ENCODE measurements at places on chromosomes 5 and 9.

DNA sequence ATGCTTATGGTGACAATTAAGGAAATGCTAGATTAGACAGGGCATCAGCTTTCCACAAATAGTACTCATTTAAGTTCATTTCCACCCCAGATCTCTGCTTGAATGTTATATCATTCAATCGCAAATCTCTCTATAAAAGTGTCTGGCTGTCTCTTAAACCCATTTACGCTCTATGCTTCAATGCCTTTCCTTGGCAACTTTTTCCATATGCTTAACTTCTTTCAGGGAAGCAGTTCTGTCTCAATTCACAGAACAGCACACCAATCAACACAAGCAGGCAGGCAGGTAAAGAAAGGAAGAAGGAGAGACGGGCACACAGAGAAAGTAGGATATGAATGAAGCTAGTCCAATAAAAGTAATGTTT lies 243.1 kb downstream of the DENND1A start:
- no peak for DNase-seq

- DNase-seq = no peak
Observed at GRCh38 chr9:6644346-6645104, 1.0 kb downstream of the GLDC start.

- DNase-seq = no peak
Observed at GRCh38 chr5:67012171-67012570, 184.4 kb downstream of the CD180 start.

GRCh38 chr5:159465604-159466003 lies 135.3 kb upstream of the IL12B start:
- no peak for DNase-seq

DNA sequence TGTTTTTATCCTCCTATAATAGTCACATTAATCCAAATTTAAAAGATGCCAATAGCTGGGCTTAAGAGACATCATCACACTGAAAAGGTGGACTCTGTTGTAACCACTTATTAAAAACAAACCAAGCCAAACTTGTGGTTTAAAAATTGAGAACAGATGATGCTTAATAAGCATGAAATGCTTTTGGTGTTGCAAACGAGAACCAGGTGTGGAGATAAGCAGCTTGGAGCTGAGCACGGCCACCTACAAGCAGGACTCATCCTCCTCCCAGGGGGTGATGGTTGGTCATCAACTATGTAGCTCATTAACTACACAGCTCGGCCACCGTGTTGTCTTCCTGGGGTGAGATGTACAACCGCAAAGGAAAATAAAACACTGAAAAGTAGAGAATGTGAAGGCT lies 154.4 kb downstream of the NPR3 start:
- no peak for DNase-seq

GRCh38 chr5:61489574-61489973 lies 157.5 kb downstream of the ZSWIM6 start:
- no peak for DNase-seq

DNA sequence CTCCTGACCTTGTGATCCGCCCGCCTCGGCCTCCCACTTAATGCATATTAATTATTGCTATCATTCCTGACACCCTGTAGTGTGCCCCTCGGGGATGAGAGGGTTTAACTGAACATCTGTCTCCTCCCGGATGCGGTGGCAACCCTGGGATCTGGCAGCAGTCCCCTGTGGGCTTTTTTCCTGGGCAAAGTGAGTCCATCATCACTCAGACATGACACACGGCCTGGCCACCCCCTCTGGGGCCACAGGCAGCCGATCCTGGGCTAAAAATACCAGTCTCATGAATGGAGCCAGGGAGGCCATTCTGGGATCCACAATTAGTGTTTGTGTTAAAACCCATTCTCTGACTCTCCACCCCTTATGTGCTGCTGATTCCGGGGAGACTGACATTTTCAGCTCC lies 161.2 kb downstream of the RGS3 start:
- DNase-seq = peak; percentile 6

GRCh38 chr9:33155393-33155792 lies 11.7 kb downstream of the B4GALT1 start:
- no peak for DNase-seq

GRCh38 chr5:102581011-102581410 lies 82.2 kb upstream of the SLCO6A1 start:
- no peak for DNase-seq

GRCh38 chr9:123946101-123946821 lies 16.3 kb upstream of the DENND1A start:
- DNase-seq = no peak

DNA sequence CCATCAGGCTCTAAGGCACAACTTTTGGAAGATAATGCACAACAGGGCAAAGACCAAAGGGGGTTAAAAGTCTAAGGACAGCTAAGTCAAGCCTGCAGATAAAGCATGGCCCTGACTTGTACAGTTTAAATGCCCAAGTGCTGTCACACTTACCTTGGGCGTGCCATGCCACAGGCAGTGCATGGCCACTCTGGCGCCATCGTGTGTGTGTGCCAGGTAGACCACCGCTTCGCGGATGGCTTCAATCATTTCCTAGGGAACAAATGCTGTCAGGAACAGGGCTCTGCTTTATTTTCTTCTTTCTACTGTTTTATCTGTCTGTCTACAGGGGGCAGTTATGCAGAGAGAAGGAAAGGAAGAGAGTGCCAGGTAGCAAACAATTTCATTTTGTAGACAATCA lies 19.3 kb downstream of the PUM3 start:
- DNase-seq = no peak

DNA sequence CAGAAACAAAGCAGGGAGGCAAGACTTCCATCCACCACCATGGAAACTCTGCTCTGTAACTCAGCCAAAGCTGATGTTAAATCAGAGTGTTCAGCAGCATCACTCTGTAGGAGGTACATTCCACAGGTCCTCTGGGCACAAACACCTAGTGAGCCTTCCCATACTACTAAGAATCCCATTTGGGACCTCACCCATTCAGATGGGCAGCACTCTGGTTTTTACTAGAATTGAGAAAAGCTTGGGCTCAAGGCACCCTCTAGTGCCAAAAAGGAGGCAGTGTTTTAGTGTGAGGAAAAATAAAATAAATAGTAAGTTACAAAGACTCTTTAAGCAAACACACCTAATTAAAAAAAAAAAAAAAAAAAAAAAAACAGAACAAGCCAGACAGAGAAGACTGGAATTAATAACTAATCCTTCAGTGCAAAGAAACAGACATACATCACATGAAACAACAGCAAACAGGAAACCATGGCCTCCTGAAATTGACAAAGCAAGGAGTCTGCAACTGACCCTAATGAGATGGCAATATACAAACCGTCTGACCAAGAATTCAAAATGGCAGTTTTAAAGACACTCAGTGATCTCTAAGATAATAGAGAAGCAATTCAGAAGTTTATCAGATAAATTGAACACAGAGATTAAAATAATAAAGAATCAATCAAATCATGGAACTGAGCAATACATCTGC lies 159.5 kb downstream of the GNA14 start:
- no peak for DNase-seq

GRCh38 chr5:34657274-34657921 lies 1.3 kb downstream of the RAI14 start:
- no peak for DNase-seq

DNA sequence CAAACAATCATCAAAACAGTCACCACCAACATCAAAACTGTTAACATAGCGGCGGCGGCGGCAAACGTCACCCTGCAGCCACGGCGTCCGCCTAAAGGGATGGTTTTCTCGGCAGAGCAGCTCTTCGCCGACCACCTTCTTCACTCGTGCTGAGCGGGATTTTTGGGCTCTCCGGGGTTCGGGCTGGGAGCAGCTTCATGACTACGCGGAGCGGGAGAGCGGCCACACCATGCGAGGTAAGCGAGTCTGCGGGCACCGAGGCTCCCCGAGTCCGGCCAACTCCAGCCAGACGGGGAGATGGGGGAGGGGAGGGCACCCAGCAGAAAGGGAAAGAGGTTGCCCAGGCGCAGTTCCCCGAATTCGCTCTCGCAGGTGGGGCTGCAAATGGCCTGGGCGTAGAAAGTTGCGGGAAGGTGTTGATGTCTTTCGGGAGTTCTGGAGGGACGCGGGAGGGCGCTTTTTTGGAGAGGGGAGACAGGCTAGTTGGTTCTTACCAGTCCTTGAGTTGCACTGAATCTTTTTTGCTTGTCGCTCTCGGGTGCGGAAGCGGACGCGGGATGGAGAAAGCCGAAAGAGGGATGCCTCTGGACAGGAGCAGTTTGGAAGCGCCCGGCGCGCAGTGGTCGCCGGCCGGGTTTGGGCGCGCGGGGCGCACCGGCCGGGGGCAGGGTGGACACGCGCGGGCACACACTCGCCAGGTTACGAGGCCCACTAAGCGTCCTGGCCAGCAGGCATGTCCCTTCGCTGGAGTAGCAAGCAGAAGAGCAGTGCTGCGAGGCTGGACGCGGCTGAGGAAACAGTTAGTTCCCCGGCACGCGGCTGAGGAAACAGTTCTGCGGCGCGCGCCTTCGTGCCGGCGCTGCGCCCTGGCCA lies 849 bp downstream of the RORB start:
- DNase-seq = no peak

DNA sequence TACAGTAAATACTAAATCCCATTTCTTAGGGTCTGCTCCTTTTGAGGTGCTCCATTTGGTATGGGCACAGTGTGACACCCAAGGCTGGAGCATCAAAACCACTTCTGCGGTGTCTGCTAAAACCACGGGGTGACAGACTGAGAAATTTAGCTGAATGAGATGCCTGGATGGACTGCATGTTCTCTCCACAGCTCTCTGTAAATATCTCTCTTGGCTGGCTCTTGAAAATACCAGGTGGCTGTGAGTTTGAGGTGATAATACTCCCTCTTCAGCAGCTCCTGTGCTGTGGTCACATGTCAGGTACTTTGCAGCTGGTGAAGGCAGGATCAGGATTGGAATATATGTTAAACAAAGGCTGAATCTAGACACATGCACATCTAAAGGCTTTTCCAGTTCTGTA lies 93.7 kb upstream of the SIMC1 start:
- DNase-seq = peak; percentile 38

DNA sequence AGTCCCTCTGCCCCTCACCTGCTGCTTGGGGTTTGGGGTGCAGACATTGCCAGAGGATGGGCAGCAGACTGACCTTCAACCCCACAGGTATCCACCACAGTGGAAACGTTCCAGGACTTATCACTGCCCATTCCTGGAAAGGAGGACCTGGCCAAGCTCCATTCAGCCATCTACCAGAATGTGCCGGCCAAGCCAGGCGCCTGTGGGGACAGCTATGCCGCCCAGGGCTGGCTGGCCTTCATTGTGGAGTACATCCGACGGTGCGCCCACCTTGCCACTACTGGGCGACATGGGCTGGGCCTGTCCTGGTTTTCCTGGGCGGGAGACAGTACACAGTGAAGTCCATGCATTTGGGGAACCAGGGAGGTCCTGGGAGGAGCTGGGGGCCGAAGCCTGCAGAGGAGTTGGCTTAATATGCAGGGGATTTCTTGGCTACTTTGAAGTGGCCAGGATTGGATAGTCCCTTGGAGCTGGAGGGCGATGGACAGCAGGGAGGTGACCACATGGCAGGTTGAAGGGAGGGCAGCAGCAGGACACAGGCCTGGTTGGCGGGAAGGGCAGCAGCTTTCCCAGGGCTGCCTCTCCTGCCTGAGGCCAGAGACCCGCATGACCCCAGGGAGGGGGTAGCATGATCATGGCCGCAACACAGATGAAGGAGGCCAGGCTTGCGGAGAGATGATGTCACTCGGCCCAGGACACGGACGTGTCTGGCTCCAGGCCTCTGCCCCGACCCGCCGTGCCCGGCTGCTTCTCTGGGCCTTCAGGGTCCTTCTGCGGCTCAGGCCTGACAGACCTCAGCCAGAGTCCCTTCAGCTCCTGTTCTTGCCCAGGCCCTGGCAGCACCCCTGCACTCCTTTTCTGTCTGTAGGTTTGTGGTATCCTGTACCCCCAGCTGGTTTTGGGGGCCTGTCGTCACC lies 34.6 kb downstream of the USP20 start:
- DNase-seq = no peak

Data from NCI-H1694 (cell line).